BJ (cell line): ENCODE measurements at places on chromosomes 13 and 19.

DNA sequence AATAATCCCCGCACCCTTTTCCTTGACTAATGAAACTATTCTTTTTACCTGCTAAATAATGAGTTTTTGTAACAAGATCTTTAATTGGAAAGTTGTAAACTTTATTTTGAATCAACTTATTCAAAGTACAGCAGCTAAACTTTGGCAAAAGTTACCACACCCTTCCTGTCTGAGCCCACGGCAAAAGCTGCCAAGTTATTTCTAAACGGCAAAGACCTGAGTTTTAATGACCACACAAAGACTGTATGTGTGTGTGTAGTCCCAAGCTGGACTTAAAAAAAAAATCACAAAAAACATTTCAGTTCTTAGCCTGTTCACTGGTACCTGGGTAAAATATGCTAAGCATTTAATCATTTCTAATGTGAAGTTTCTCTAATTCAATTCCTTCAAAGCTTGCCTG, 60.7 kb downstream of the ZAR1L start:
- no peak for DNase-seq

DNA sequence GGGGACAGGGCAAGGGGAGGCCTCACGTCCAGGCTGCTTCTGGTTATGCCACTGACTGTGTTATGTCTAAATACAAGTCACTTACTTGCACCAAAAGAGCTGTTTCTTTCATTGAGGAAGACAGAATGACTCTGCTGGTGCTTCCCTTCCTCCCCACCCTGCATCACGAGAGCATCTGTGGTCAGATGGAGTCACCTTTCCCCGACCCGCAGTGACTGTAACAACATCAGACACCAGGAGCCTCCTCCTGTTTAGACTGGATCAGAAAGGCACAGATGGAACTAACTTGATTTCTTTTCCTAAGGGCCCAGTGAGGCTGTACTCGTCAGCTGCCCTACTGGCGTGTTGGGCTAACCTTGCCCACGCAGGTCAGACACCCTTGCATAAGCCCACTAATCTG, 90.3 kb upstream of the ZNF536 start:
- DNase-seq, result no peak

GRCh38 chr13:81138353-81138980, 797.5 kb upstream of the SPRY2 start:
- DNase-seq, result no peak

GRCh38 chr19:14117668-14118164, at the start of gene PRKACA:
Gene PRKACA (minus strand): TSS chr19:14117762. CDS start chr19:14117547, 215 bp downstream.
- peak; percentile 92 for DNase-seq

DNA sequence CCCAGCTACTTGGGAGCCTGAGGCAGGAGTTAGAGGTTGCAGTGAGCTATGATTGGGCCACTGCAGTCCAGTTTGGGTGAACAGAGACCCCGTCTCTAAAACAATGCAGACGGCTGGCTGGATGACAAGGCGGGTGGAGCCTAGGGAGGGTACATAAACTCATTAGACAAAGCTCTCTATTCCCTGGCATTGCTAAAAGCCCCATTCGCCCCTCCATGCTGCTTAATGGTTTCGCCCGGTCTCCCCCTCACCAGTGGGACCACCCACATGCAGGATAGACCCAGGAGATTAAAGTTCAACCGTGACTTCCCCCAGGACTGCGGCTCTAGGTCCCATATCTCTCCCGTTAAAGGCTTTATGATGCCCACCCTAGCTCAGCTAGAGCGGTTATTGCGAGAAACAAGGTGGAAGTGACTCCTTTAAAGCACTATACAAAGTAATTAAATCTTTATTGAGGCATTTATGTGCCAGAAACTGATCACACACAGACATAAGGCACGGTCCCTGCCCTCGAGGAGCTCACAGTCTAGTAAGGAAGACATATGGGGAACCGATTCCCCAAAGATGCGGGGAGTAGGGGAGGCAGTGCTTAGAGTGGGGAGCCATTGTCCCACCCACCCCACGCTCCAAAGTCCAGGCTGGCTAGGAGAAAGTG, 4.9 kb downstream of the LYPD3 start:
- DNase-seq, result no peak

DNA sequence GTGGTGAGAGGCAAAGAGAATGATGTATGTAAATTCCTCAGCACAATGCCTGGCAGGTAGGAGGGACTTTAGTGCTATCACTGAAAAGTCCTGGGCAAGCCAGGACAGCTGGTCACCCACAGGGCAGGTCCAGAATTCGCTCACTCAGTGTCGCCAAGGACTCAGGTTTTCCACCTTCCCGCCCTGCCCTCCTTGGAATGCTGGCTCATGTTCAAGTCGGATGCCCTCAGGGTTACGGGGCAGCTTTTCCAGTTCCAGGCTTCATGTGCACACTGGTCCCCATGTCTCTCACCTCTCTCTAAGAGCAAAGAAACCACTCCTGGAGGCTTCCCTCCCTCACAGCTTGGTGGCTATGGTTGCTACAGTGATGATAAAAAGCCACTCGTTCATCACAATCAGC, 24.8 kb upstream of the NAXD start:
- DNase-seq, result no peak

- no peak for DNase-seq
Observed at GRCh38 chr13:74838096-74838495, 643.9 kb downstream of the TBC1D4 start.

DNA sequence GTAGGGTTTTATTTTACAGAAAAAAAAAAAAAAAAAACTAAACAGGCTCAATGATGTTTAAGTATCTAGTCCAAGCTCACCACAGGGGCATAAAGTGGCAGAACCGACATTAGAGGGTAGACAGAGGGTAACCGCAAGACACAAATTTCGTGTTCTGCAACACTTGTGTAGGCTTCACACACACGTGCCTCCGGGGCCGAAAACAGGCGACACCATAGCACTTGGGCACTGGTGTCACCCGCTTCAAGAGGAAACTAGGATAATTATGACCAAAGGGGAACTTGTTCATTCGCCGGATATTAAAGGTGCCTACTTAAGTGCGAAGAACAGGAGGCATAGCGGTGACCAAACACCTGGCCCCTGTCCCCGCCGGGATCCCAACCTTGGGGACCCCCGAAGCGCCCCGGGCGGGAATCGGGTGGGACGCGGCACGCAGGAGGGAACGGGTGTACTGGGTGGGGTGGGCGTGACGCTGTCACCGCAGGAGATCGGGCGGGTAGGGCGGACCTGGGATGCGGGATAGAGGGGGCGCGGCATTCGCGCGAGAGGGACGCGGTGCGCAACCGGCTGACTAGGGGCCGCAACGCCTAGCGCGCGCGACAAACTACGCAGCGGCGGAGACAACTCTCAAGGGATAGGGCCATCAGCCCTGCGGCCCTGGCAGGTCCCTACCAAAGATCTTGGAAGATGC, 558 bp downstream of the MZT1 start:
- DNase-seq, result no peak

GRCh38 chr19:15584095-15584494, 30.9 kb upstream of the CYP4F8 start:
- no peak for DNase-seq

- DNase-seq, result no peak
Observed at GRCh38 chr13:51728972-51729371, 75.0 kb downstream of the DHRS12 start.

GRCh38 chr19:48511800-48512503, at the start of gene LMTK3:
Gene LMTK3 (minus strand): TSS chr19:48511835. CDS start chr19:48511576, 259 bp downstream.
- DNase-seq, result no peak
